Stimulated activated CD8-positive, alpha-beta memory T cell treated with anti-CD3 and anti-CD28 coated beads, Interleukin-15, amount 100 ng/mL, for 48 hours (primary cell): ENCODE measurements at places on chromosomes 11 and 22.

DNA sequence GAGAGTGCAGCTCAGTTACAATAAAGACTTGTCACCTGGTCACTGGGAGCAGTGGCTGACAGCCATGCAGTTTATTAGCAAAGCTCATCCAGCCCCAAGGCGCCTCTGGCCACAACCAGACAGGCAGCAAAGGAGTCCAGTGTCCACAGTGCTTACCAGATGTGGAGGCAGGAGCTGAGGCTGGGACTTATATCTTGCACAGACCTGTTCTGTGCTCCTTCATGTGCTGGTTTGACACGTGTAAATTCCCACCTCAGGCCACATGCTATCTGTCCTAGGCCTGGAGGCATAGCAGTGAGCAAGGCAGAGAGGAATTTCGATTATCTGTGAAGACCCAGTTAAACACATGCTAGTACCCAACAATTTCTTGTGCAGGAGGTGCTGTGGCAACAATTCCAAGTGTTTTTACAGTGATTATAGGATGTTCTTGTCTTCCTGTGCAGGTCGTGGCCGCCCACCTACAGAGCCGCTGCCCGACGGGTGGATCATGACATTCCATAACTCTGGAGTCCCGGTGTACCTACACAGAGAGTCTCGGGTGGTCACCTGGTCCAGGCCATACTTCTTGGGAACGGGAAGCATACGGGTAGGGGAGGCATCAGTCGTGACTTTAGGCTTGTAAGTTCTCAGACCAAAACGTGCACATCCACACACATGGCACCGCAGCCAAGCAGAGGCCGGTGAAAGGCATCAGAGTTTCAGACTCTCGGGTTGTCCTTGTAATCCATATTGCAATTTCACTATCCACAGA is 9.4 kb downstream of the DGCR8 start:
- no peak for DNase-seq

- peak; percentile 40 for DNase-seq
These were observed at the start of gene PRDM11 for GRCh38 chr11:45146072-45147016. Gene PRDM11 (plus strand): TSS chr11:45146639. CDS start chr11:45181767, 35,128 bp downstream.

DNA sequence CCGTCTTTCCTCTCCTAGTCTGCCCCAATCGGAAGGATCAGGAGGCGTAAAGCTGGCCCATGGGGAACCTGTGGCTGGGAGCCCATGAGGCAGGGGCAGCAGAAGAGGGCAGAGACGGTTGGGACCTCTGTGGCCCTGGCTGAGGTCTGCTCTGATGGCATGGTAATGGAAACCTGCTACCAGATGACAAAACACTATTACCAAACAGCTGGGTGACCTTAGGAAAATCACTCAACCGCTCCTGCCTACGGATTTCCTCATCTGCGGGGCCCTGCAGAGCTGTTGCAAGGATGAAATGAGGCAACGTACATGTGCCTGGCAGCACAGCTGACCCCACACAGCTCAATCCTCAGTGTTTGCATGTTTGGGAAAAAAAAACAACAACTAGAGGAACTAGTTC is 4.6 kb downstream of the AP5B1 start:
- no peak for DNase-seq

DNA sequence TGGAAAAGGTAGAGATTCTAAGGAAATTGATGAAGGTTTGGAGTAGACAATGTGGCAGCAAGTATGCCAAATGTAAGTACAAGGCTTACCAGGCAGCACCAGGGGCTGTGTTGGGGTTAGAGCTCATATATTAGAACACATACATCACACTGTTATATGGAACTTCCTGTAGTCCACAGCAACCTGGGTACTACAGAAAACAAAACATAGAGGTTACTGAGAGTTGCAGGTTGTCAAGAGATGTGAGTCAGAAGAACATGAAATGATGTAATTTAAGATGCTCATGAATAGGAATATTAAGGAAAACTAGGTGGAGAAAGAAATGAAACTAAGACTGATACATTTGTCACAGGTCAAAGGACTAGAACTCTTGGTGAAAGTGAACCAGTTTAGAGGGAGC is 22.0 kb downstream of the FAT3 start:
- no peak for DNase-seq

GRCh38 chr11:58832056-58832645 is 12.4 kb downstream of the GLYATL2 start:
- DNase-seq, result no peak

DNA sequence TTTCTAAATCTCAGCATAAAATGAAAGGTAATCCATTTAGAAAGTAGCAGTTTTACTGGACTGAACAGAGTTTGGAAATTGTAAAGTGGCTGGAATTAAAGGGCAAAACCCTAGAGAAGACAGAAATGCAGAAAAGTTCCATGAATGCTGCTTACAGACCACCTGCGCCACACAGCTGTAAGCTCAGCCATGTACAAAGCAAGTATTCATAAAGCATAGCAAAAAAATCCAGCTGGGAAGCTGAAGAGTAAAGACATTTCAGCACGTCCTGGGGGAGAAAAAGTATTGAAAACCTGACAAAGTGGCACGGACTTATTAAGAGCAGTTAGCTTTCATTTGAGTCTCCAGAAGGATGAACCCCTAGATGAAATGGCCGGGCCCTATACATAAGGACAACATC is 220.1 kb upstream of the CNTN5 start:
- DNase-seq, result no peak

- no peak for DNase-seq
These were observed 58.5 kb downstream of the IGLL5 start for GRCh38 chr22:22946131-22946530.

DNA sequence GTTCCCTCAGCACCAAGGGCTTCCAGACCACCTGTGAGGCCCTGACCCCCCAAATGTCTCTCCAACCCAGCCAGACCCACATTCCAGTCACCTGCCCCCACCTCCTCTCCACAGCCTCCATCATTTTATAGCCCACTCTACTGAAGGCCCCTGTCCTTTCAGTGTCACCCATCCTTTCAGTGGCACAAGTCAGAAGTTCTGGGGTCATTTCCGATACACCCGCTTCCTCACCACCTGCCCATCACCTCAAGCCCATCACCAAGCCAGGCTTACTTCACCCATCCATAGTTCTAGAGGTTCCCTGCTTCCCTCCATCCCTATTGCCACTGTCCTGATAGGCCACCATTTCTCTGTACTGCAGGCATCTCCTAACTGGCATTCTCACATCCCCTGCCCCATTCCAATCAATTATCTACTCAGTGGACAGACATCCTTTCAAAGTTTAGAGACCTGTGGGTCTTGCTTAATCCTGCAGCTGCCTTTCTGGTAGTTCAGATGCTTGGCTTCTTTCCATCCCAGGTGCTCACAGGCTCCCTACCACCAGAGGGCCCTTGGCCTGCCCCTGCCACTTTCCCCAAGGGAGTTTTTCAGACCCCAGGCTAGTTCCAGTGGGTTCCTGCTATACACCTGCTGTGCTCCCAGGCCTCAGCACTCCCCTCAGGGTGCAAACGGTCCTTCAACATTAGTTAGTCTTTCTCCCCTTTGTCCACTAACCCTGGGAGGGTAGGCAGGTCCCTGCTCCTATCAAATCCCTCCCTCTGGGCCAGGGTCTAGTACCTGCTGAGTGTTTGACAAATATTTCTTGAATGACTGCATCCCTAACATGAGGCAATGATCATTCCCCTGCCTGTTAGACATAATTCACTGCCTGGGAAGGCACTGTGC is 7.6 kb downstream of the KCNQ1OT1 start:
- DNase-seq, result no peak

DNA sequence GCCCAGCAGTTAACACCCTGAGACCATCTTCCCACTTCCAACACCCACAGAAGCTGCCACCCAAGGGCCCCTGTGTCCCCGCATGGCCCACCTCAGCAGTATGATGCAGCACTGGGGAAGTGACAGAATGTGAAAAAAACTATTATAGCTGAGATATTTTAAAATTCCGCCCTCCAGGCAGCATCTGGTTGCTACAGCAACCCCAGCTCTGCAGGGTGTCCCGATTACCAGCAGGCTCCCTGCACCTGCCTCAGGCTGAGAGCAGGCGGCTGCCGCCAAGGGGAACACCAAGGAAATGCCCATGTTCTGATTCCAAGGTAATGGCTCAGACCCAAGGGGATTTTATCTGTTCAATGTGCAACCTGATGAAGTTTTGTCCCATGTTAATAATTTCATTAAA is 10.5 kb upstream of the TMEM121B start:
- no peak for DNase-seq

GRCh38 chr11:66922551-66922950 is 35.6 kb downstream of the PC start:
- no peak for DNase-seq

GRCh38 chr11:697811-698311 is 2.2 kb downstream of the TMEM80 start:
- DNase-seq, result no peak

DNA sequence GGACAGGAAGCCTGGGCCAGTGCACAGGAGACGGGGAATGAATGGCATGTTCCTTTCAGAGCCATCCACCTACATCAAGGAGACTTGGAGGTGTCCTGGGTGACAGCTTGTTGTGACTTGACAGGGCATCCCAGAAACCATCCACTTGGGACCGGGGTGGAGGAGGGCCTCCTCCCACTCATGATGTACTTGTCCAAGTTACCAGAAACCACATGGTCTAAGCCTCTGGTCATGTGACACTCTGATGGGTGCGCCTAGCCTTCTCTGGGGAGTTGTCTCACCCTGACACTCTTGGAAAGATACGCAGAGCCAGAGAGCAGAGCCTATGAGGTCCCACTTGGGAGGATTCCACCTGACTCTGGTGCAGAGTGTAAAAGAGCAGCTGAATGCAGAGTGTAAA is 21.6 kb upstream of the FXYD6 start:
- DNase-seq, result no peak

- DNase-seq, result no peak
These were observed 26.3 kb downstream of the SYTL2 start for GRCh38 chr11:85784480-85785265.

DNA sequence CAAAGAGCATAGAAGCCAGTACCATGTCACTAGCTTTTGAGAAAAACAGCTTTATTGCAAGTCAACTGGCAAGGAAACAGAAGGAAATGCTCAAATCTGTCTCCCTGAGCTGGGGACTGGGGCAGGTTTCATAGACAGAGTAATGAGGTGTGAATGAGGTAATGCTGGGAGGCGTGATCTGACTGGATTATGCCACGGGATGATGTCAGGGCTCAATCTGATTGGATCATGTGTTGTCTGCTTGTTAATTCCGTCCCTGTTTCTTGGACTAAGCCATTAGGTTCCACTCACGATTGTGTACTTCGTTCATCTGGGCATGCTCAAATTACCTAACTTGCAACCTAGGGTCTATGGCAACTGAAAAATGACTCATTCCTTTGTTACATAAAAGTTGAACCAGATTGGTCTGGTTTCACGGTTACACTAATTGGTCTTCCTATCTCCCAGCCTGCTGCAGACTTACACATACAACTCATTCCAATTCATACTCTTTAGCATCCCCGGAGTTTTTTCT is 20.2 kb upstream of the OR10A5 start:
- DNase-seq, result no peak

DNA sequence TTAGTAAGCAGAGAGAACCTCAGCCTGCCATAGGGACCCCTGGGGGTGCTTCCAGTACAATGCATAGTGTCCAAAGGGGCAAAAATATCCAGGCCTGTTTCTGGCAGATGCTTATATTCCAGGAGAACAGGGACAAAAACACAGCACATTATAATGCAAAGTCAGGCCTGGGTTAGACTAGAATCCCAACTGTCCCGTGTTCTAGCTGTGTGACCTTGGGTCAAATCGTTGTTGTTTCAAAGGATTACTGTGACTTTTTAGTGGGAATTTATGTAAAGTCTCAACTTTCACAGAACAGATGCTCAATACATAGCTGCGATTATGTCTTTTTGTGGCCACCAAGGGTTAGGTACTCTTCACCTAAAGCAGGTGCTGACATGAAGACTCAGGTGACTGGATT is 86.0 kb downstream of the USP35 start:
- DNase-seq, result no peak

GRCh38 chr11:45053736-45054446 is 92.5 kb upstream of the PRDM11 start:
- DNase-seq, result no peak

GRCh38 chr22:23548501-23549197 is 31.4 kb downstream of the IGLL1 start:
- no peak for DNase-seq

- DNase-seq, result no peak
These were observed 495.6 kb downstream of the JRKL start for GRCh38 chr11:96885405-96885804.

- DNase-seq, result peak; percentile 29
These were observed 22.6 kb downstream of the MOV10L1 start for GRCh38 chr22:50112151-50113118.

- DNase-seq, result no peak
These were observed 52.3 kb downstream of the RAB38 start for GRCh38 chr11:88122956-88123355.

- no peak for DNase-seq
These were observed 57.4 kb upstream of the SLC5A12 start for GRCh38 chr11:26779074-26779865.

DNA sequence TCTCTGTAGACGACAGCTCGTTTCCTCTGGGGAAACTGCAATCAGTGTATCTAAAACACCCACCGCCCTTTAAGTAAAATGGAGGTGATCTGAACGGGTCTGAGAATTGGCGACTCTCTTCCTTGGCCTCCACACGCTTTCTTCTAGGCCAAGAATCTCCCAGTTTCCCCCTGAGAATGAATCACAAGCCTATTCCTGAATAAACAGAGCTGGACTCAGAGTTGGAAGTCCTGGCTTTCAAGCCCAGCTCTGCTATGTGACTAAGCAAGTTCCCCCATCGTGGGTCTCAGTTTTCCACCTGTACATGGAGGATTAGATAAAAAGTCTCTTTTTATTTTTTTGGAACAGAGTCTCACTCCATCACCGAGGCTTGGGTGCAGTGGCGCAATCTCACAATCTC is 200.4 kb downstream of the MN1 start:
- DNase-seq, result no peak

DNA sequence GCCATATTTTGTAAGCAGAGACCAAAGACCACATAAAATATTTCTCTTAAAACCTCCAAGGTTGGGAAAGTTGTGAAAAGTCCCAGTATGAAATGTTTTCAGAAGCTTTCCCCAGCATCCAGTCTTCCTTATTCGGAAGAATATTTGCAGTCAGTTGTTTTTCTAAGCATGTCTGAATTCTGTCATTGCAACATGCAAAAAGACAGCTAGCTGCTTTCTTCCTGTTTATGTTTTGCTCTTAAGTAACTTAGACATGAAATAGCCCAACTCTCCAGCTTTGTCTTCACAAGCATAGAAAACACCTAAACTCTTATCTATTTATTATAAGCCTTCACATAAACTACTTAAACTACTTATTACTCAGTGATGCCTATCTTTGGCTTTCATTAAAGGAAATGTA is 57.9 kb upstream of the MMP13 start:
- DNase-seq, result no peak

GRCh38 chr11:115244758-115245157 is 259.5 kb downstream of the CADM1 start:
- DNase-seq, result no peak

GRCh38 chr22:19810381-19811201 is 44.1 kb downstream of the GNB1L start:
- no peak for DNase-seq

- DNase-seq, result no peak
These were observed 4.5 kb downstream of the LRRC75B start for GRCh38 chr22:24588381-24588756.
